ENCODE measurements at places on chromosomes 1 and 21.

- DNase-seq, result no peak
These were observed 1.2 kb downstream of the LBR start for GRCh38 chr1:225426395-225427234.

GRCh38 chr21:45067462-45068285, 6.7 kb upstream of the ADARB1 start:
- DNase-seq, result no peak

GRCh38 chr1:156409439-156409838, 40.4 kb downstream of the RHBG start:
- DNase-seq, result no peak

DNA sequence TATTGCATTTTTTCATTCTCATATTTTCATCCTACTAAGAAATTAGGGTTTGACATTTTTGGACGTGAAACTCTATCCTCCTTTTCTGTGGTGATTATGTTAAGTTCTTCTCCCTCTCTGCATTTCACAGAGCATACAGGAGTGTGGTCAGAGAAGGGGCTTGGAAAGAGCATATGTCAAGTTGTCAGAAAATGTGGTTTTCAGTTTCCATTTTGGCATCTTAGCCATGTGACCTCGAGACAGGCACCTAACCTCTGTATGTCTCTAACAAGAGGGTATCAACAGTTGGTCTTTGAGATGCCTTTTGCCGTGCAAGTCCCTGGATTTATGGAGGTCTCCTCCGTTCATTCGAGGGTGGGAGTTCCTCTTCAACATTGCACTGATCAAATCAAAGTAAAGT, 140.7 kb downstream of the CYYR1 start:
- no peak for DNase-seq

DNA sequence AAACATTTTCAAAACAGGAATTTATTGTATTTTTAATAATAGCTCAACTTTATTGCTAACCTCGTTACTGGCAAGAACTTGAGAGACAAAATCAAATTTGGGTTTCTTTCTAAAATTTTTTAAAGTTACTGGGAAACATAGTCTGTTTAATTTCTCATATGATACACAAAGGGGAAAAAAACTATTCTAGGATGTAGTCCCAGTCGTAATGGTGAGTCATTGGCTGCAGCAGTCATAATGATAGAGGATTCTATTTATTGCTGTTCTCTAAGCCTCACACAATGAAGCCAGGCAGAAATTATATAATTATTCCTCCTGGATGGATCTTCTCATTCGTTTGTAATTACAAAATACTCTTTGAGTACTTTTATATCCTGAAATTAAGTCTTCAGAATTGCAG, 326.5 kb upstream of the SGIP1 start:
- no peak for DNase-seq

DNA sequence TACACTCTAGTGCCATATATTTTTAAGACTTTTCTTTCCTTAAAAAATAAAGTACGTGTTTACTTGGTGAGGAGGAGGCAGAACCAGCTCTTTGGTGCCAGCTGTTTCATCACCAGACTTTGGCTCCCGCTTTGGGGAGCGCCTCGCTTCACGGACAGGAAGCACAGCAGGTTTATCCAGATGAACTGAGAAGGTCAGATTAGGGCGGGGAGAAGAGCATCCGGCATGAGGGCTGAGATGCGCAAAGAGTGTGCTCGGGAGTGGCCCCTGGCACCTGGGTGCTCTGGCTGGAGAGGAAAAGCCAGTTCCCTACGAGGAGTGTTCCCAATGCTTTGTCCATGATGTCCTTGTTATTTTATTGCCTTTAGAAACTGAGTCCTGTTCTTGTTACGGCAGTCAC, 25.2 kb downstream of the PSEN2 start:
- DNase-seq, result peak; percentile 9

DNA sequence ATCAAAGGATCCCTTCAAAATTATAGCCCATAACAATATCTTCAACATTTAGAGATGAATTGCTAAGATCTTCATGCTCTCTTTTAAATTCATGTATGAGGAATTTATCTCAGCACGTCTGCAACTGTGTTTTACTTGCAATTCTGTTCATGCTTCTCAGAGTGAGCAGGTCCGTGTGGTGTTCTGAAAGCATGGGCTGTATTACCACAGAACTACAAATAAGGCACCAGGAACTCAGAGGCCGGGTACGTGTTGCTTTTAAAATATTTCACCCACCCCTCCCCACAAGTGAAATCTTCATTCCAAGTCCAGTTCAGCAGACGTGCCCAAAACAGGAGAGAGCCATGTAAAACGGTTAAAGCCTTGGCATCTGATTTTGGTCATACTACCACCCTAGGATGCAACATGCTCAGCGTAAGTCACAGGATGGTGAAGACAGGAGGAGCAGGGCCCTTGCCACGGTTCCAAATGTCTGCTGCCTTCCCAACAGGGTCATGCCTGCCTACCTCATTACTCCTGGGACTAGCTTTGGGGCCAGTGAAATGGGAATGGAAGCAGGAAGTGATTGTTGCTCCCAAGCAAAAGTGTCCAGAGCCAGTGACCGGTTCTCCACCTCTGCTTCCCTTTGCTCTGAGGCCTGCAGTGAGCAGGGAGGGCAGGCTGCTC, 133.7 kb downstream of the PTPN14 start:
- DNase-seq, result no peak

- DNase-seq, result no peak
These were observed 437.7 kb upstream of the OLFM3 start for GRCh38 chr1:102434421-102434820.

- DNase-seq, result no peak
These were observed 6.6 kb downstream of the SKI start for GRCh38 chr1:2234762-2235113.
